ENCODE measurements at places on chromosomes 6 and 20. TPM values are rescaled to one million over a fixed set of nuclear protein-coding genes. Genes with fewer than 3 reads are reported as not detected.

FAM209B gene
- not detected for total RNA-seq

RAB44 gene
- total RNA-seq: 0.48 TPM

DNA sequence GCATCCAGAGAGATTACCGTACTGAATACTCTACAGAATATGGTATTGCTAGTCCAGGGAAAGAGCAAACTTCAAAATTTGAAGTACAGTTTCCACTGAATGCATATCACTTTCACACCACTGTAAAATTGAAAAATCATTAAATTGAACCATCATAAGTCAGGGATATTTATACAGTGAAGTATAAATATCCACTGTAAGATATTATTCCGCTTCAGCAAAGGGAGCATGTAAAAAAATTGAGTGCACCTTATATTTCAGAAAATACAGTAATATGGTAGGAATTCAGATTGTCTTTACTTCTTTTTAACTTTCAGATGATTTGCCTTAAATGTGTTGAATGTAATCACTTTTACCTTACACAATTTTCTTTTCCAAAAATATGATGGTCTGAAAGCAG, 60.9 kb upstream of the TXNDC5 start:
- DNase-seq: no peak

DNA sequence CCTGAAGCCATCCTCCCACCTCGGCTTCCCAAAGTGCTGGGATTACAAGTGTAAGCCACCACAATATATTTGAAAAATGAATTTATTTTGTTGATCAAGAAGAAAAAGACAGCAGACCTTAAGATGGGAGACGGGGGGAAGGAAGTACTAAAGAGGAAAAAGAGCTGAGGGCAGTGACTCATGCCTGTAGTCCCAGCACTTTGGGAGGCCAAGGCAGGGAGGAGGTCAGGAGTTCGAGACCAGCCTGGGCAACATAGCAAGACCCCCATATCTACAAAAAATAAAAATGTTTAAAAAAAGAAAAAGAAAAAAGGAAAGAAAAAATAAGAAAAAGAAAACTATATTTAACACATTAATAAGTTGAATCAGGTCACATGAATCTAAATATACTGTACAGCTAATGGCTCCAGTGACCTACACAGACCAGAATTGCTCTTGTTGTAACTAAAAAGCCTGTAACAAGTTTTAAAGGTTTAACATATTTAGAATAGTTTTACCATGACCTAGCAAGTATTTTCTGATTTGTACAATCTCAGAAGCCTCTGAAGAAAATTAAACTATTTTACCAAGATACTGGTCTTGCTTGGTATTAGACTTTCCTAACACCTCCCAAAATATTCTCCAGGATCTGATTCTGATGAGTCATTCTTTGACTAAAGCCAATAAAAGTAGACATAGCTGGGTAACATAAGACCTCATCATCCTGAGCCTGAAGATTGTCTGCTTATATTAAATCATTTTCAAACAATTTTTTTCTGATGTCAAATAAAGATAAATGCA, 4.3 kb upstream of the AKIRIN2 start:
- DNase-seq: no peak

GRCh38 chr6:33088931-33089620, 13.3 kb downstream of the HLA-DPB1 start:
- DNase-seq: no peak

DNA sequence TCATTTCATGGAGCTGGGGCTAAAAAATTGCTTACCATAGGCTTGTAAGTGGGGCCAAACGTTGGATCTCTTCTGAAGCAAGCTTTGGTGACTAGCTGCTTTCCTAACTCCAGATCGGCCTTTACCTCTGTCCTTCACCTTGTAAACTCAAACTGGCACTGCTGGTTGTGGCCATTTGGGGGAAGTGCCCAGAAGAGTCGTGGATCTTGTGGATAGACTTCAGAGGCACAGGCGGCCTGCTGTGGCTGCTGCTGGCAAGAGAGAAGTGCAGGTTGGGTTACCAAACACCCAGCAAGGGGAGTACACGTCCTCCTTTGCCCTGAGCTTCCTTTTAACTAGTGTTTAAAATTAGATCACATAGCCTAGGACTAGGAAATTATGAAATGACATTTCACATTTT, 36.8 kb upstream of the KLHL31 start:
- DNase-seq: no peak

GRCh38 chr6:39056681-39057080, 8.1 kb downstream of the GLP1R start:
- DNase-seq: no peak

- peak; percentile 40 for DNase-seq
Observed at GRCh38 chr20:51372176-51372803, 170.2 kb downstream of the NFATC2 start.

DNA sequence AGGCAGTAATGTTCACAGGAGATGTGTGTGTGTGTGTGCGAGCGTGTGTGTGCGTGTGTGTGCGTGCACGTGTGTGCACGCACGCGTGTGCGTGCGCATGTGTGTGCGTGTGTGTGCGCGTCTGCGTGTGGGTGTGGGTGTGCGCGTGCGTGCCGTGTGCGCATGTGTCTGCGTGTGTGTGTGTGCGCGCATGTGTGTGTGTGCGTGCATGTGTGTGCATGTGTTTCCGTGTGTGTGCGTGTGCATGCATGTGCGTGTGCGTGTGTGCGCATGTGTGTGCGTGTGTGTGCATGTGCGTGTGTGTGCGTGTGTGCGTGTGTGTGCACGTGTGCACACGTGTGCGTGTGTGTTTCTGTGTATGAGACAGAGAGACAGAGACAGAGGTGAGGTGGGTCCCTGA, 136.0 kb upstream of the CST7 start:
- DNase-seq: no peak

DNA sequence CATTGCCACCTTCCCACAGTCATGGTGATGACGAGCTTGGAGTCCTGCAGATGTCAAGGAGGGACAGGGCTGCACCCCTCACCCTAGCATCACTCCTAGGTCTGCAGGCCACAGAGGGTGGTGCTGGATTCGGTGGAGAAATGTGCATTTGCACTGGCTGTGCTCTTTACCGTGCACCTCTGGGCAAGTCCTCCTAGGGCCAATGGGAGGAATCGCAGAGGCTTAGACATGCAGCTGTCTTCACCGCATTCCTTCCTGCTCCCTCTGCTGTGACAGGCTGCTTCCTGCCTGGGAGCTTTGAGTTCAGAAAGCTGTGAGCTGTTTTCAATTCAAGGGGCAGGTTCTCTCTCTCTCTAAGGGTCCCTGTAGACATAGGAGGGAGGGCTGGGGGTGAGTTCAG, 85.1 kb downstream of the EDN3 start:
- no peak for DNase-seq

- DNase-seq: no peak
Observed at GRCh38 chr6:28090917-28091586, 10.7 kb downstream of the ZNF165 start.
